T1000 (cell line): ENCODE measurements at places on chromosomes 7 and 10.
A peak's percentile ranks its signal among the peaks of the same experiment; 100 is the strongest.

- no peak for DNase-seq
These were observed 1.7 kb upstream of the HOXA13 start for GRCh38 chr7:27201580-27202017.

GRCh38 chr10:91412354-91413087, 2.4 kb downstream of the HECTD2 start:
- DNase-seq, result no peak

- peak; percentile 79 for DNase-seq
These were observed 1011.3 kb downstream of the XPNPEP1 start for GRCh38 chr10:108911814-108912541.

DNA sequence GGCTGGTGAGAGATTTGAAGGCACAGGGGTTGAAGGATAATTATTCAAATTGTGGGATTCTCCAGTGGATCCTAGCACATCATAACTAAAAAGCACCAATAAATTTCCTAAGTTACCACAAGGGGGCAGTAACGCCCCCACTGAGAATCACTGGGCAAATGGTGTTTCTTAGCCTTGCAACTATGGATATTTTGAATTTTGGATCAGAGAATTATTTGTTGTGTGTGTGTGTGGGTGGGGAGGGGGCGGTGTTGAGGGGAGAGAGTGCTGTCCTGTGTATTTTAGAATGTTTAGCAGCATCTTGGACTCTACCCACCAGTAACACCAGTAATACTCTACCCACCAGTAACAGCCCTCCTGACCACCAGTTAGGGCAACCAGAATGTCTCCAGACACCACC, 63.3 kb upstream of the PRKG1 start:
- peak; percentile 3 for DNase-seq

GRCh38 chr7:156192921-156193320, 380.7 kb upstream of the SHH start:
- DNase-seq, result no peak

DNA sequence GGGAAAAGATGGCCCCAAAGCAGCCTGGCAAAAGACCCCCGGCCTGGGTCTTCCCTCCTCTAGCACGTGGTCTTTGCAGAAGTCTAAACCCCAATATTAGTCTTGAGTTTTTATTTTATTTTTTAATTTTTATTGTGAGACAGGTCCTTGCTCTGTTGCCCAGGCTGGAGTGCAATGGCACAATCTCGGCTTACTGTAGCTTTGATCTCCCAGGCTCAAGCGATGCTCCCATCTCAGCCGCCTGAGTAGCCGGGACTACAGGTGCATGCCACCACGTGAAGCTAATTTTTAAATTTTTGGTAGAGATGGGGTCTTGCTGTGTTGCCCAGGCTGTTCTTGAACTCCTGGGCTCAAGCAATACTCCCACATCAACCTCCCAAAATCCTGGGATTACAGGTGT, 40.3 kb upstream of the MXI1 start:
- no peak for DNase-seq

- DNase-seq, result no peak
These were observed 719 bp downstream of the ZNF33B start for GRCh38 chr10:42637648-42638054.

DNA sequence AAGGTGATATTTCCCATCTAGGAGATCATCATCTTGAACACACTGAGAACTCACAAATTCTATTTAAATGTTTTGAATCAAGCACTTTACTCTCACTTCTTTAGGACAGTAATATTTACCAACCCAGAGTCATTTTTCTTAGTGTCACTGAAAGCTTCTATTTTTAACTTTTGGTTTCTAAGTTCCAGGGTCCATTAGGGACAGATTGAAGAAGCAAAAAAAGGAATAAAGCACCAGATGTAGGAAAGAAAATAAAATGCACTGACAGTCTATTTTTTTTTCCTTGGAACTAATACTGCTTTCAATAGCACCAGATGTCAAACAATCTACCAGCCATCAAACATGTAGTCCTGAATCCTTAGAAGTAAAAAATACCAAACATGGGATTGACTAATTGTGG, 526.7 kb upstream of the LRRN3 start:
- DNase-seq, result no peak

- DNase-seq, result peak; percentile 83
These were observed 31.8 kb downstream of the GSTO2 start for GRCh38 chr10:104300736-104301292.

- no peak for DNase-seq
These were observed 38.3 kb upstream of the GALNTL5 start for GRCh38 chr7:151917791-151918509.

- DNase-seq, result no peak
These were observed 369.8 kb upstream of the SMIM30 start for GRCh38 chr7:113487925-113488731.

- DNase-seq, result no peak
These were observed 505.5 kb downstream of the XPNPEP1 start for GRCh38 chr10:109417803-109418202.

DNA sequence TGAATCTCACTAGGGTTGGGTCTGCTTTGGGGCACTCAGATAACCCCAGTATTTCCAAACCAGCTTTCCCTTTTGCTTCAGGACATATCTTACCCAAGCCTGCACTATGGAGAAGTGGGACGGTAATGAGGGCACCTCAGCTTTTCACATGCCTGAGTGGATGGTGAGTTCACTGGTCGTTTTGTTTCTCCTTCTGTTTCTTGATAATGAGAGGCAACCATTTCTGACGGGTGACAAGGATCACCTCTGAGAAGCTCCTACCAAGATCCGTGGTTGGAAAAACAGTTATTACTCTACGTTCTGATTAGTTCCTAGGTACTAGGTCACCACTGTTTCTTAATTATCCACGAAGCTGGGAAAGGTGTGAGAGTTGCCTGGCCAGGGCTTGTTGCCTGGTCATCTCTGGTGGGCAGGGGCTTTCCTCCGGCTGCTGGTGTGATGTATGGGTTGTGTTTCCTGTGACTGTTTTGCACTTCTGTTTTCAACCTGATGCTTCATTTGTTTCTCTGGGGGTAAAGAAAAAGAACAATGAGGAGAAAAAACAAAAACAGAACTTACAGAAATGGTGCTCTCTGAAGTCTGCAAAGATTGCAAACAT, 65.7 kb upstream of the STRIP2 start:
- DNase-seq, result no peak

DNA sequence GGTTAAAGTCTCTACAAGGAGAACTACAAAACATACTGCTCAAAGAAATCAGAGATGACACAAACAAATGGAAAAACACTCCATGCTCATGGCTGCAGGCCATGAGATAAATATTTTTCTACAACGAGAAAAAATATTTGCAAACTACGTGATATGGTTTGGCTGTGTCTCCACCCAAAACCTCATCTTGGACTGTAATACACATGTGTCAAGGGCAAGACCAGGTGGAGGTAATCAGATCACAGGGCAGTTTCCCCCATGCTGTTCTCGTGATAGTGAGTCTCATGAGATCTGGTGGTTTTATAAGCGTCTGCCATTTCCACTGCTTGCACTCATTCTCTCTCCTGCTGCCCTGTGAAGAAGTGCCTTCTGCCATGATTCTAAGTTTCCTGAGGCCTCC, 57.8 kb downstream of the COA1 start:
- no peak for DNase-seq

DNA sequence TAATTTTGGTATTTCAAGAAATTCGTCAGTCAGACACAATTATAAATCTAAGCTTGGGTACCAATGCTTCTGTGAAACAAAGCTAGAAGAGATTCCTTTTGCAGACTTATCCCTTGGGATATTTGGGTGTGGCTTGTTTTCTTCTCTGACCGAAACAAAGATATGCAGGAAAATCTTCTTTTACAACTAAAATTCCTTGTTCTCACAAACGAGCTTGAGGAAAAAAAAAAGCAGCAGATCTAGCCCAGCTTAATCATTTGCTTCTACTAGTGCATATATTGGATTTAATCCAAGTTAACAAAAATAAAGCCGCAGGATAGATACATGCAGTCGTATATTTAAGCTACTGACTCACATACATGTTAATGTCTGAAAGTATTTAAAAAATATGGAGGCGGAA, 104.2 kb downstream of the PRTFDC1 start:
- DNase-seq, result no peak

GRCh38 chr10:29443745-29444523, 155.1 kb downstream of the LYZL1 start:
- DNase-seq, result peak; percentile 69

DNA sequence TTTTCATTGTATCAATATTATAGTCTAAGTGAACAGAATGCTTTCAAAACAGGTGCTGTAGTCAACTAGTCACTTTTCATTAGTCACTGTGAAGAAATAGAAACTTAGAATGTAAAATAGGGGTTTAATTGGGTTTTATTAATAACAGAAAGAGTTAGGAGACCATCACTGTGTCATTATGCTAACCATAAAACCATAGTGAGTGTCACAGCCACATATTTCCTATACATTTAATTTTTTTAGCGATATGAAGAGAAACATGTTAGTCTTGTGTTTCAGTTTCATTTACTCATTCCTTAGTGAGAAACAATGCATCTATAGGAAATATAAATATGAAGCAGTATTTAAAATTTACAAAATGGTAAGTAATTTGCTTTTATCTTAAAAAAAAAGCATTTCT, 22.2 kb downstream of the SPAG6 start:
- DNase-seq, result no peak

DNA sequence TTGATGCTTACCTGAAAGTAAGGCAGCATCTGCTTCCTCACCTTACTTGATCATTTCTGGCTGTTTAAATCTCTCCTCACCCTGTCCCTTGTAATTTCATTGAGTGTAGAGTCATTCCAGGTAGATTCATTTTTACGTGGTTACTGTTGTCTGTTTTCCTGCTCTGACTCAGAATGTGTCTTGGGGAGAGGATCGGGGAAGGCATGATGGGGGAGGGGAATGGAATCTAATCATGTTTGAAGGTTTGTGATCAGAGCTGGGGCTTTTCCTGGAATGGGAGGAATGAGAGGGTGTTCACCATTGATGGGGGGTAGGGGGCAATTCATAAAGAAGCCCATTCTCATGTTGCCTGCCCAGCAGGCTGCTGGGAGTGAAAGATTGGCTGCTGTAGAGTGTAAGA, 18.7 kb downstream of the SEC24C start:
- DNase-seq, result no peak

GRCh38 chr7:66088861-66089838, 13.5 kb downstream of the ASL start:
- DNase-seq, result no peak

- no peak for DNase-seq
These were observed 27.1 kb upstream of the TNRC18 start for GRCh38 chr7:5450549-5451327.

DNA sequence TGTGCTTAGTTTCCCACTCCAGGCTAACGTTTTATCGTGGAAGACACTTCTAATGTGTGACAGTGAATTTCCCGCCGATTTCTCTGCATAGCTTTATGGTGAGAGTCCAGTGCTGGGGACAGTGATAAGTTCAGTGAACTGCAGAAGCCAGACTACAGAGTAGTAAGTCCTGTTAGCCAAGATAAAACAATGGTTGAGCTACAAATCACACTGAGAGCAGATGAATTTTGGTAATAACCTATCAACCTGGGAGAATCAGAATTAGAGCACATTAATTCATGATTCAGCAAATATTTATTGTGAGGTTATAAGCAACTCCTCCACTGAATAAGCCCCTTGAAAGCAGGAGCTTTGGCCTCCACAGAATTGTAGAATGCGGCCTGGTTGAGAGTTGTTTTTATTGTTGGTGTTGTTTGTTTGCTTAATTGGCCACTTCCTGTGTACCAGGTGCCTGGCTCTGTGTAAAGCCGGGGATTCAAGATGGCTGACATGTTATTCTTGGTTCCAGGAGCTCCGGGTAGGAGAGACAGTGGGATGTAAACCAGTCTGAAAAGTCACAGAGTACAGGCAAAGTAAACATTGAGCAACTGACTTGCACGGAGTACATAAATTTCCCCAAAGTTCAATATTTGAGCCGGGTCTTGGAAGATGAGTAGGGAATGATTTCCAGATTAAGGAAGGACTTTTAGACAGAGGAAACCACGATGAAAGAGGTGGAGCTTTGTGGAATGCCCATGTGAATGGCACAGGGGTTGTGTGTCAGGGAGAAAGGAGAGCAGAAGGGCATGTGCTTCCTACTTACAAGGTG, 112.7 kb downstream of the SNX10 start:
- no peak for DNase-seq

- no peak for DNase-seq
These were observed 110.3 kb upstream of the SP8 start for GRCh38 chr7:20896996-20897395.

- no peak for DNase-seq
These were observed 89.0 kb upstream of the TCERG1L start for GRCh38 chr10:131400513-131400912.

DNA sequence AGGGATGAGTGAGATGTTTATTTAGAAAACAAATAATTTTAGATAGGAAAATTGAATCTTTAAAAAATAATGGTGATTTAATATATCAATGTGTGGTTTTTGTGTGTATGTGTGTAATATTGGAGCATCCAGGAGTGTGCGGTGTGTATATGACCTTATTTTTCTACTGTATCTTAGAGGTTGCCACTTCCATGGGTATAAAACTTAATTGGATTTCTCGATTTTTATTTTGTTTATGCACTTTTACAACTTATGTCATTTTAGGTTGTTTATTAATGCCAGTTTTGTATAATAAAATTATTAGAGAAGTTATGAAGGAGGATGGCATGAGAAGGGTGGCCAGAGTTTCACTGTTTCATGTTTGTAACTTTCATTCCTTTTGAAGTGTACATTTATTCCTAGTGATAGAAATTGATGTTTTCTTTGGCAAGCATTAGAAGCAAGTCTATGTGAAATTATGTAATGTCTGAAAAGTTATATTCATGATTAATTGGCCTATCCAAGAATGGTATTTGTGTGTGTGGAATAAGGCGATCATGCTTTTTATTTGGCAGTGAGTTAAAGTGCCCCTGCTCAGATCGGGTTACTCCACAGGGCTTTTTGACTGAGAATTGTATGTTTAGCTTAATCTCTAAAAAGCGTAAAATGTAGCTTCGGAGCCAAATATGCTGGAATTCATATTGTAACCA, 110.3 kb downstream of the KAT6B start:
- no peak for DNase-seq
